ENCODE measurements at places on chromosomes 5 and 9.

GRCh38 chr9:70607926-70608325, 193.5 kb upstream of the KLF9 start:
- DNase-seq = no peak

- no peak for DNase-seq
These were observed 707 bp upstream of the RIMOC1 start for GRCh38 chr5:41903382-41903891.

GRCh38 chr5:135877570-135878155, 18.0 kb downstream of the IL9 start:
- DNase-seq = no peak

DNA sequence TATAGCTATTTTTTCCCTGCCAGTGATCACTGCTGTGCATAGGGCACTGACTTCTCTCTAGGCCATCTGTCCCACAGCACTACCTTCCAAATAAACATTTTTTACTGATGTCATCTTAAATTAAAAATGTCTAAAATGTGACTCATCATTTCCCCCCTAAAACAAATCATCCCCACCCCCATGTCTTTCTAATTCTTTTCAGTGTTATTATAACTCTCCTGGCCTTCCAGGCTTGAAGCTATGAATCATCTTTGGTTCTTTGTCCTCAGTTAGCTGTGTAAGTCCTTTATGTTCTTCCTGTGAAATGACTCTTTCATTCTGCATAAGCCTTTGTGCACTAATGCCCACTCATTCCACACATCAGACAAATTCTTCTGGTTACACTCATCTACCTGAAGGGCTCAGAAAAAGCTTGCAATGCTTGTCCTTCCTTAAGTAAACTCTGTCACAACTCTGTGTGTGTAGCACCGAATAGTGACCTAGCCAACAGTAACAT, 78.1 kb downstream of the CFAP95 start:
- DNase-seq = no peak

GRCh38 chr9:129027224-129027684, 877 bp downstream of the SH3GLB2 start:
- no peak for DNase-seq

- DNase-seq = no peak
These were observed 77.4 kb downstream of the SLIT3 start for GRCh38 chr5:169223595-169223953.

- DNase-seq = no peak
These were observed 42.8 kb downstream of the RASGEF1C start for GRCh38 chr5:180166176-180166575.

DNA sequence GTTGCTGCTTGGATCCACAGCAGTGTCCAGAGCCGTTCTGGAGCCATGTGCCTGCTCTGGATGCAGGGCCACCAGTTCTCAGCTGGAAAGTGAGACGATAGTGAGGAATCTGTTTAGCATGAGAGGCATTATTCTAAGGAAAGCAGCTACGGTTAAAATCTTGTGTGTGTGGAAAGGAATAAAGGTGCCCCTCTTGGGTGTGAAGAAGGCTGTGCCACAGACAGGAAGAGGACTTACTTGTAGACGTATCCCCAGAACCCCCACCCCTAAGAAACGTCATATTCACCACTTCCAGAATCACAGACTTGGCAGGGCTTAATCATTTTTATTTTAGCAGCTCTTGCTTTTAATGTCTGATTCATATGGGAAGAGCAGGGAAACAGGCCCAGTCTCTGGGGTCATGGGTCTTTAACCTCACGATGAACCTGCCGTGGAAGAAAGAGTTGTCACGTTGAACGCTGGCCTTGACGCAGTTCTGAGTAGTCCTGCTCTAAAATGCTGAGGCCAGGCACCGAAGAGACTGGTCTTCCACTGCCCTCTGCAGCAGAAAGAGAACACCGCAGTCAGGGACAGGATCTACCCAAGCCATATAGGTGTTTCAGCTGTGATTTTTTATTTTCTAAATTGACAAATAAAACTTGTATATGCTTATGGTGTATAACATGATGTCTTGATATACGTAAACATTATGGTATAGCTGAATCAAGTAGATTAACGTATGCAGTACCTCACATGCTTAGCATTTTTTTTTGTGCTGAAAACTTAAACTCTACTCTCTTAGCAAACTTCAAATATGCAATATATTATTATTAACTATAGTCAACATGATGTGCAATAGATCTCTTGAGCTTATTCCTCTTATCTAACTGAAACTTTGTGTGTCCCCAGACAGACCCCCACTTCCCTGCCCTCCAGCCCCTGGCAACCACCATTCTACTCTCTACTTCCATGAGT, 38.8 kb downstream of the CARTPT start:
- peak; percentile 66 for DNase-seq

- DNase-seq = no peak
These were observed 622.3 kb downstream of the MTRR start for GRCh38 chr5:8491254-8491653.

DNA sequence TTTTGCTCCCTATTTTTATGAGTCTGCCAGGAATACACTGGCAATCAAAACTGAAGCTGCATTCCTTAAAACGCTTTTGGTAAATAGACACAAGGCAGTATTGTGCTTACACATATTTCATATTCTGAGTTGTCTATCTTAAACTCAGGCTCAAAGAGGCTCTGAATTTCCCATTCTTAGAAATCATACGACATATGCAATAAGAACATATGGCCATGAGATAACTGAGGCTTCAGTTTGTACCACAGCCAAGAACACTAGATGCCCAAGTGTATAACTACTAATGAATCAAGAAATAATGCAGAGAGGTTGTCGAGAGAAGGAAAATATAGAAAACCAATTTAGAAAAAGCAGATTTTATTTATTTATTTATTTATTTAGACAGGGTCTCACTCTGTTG, 357.4 kb downstream of the NDUFS4 start:
- no peak for DNase-seq

- DNase-seq = peak; percentile 77
These were observed 19.6 kb upstream of the TMEM252 start for GRCh38 chr9:68560071-68560844.

GRCh38 chr9:16499892-16500291, 370.6 kb downstream of the BNC2 start:
- no peak for DNase-seq

GRCh38 chr9:5869315-5870019, 21.2 kb upstream of the MLANA start:
- no peak for DNase-seq

GRCh38 chr9:16075696-16076095, 522.9 kb downstream of the CCDC171 start:
- no peak for DNase-seq

DNA sequence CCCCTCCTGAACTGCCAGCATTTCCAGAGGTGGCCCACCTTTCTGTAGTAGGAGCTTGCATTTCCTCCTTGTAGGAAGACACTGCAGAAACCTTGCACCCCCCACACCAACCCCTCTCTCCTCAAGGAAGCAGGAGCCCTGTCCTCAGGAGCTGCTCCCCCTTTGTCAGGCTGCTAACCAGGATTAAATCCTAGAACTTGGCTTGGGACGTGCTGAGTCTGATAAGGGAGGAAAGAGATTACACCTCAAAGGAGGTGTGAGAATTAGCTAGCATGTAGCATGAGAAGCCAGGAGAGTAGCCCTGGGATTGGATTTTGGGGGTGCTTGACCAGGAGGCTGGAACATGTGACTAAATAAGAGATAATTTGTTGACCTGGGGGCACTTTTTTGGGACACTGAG, 119.8 kb upstream of the ALDH1B1 start:
- DNase-seq = no peak

DNA sequence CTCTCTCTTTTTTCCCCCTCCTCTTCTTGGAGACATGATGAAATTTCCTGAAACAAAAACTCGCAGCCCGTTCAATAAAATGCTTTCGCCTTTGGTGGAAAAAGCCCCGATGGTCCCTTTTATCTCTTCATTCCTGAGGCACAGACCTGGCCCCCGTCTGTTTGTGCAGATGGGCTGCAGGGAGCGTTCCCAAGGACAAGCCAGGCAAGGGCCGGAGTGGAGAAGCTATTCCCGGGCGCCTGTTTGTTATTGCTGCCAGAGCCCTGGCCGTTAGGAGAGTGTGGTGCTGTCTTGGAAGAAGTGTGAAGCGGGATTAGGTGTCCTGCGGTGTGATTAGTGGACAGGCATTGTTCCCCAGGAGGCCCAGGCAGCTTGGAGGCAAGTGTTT, 71.9 kb downstream of the SMIM23 start:
- DNase-seq = no peak

DNA sequence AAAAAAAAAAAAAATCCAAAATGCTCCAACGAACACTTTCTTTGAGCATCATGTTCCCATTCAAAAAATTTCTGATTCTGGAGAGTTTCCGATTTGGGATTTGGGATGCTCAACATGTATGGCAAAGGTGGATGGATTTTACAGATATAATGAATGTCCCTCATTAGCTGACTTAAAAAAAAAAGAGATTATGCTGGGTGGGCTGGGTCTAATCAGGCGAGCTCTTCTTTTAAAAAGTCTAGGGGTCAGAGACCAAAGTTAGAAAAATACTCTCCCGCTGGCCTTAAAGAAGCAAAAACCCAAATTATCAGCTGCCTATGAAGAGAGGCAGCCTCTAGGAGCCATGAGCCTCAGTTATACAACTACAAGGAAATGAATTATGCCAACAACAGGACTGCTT, 15.2 kb upstream of the CTNNAL1 start:
- DNase-seq = no peak

DNA sequence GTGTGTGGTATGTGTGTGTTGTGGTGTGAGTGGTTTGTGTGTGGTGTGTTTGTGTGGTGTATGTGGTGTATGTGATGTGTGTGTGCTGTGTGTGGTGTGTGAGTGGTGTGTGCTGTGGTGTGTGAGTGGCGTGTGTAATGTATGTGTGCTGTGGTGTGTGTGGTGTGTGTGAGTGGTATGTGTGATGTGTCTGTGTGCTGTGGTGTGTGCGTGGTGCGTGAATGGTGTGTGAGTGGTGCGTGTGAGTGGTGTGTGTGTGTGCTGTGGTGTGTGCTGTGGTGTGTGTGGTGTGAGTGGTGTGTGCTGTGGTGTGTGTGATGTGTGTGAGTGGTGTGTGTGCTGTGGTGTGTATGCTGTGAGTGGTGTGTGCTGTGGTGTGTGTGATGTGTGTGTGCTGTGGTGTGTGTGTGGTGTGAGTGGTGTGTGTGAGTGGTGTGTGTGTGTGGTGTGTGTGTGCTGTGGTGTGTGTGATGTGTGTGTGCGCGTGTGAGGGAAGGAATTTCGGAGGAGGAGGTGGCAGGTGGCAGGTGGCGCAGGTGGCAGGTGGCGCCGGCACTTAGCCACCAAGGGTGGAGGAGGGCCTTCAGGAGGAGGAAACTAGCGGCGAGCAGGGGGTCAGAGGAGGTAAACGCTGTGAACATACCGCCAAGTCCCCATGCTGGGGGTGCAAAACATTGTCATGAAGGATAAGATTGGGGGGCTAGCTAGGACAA, 191.8 kb downstream of the MELK start:
- no peak for DNase-seq

GRCh38 chr5:65142511-65143011, 339.2 kb downstream of the ADAMTS6 start:
- no peak for DNase-seq

DNA sequence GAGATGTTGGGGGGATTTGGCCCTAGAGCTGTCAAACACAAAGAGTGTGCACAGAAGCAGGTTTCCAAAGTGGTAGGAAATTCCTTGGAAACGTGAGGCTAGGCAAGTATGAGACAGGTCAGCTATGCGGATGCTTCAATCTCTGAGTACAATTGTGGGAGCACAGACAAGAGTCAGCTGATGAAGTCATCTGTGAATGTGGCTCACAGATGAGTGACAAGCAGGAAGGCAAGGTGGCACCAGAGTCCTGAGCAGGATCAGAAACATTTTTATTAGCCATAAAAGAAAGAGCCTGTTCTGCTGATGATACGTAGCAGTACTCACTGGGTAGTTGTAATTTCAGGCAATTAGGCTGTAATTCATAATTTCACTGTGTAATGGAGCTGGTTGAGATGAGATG, 117.0 kb downstream of the DCP2 start:
- DNase-seq = no peak

DNA sequence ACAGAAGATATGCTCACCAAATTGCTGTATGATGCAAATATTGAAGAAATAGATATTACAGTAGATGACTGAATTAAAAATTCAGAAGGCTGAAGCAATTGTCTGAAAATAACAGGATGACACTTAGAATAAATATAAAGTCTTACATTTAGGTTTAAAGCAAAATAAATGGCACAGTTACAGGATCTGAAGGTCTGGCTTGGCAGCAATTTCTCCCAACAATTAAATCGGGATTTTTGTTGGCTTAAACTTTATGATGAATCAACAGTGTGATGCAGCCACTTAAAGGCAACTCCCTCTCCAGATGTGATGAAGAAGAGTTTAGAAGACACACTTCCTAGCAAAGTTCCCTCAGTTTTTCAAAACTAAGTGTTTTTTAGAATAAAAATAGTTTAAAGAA, 80.5 kb downstream of the NREP start:
- no peak for DNase-seq

DNA sequence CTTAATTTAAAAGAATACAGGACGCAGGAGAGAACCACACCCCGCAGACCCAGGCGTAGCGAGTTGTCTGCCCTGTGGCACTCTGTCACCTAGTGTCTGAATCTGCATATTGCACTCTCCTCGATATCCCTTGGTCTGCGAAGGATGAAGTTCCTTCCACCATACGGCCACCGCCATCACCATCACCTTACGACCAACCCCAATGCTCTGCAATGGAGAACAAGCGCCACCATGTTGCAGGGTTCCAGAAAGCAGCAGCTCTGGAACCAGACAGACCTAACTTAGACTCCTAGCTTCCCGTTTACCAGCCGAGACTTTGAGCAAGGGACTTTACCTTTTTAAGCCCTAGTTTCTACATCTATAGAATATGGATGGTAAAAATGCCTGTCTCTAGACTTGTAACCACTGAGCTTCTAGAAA, 77.4 kb upstream of the DMRT1 start:
- DNase-seq = no peak

GRCh38 chr5:135482381-135482933, 30.3 kb upstream of the TIFAB start:
- no peak for DNase-seq

GRCh38 chr5:35819026-35819425, 37.7 kb upstream of the IL7R start:
- no peak for DNase-seq

DNA sequence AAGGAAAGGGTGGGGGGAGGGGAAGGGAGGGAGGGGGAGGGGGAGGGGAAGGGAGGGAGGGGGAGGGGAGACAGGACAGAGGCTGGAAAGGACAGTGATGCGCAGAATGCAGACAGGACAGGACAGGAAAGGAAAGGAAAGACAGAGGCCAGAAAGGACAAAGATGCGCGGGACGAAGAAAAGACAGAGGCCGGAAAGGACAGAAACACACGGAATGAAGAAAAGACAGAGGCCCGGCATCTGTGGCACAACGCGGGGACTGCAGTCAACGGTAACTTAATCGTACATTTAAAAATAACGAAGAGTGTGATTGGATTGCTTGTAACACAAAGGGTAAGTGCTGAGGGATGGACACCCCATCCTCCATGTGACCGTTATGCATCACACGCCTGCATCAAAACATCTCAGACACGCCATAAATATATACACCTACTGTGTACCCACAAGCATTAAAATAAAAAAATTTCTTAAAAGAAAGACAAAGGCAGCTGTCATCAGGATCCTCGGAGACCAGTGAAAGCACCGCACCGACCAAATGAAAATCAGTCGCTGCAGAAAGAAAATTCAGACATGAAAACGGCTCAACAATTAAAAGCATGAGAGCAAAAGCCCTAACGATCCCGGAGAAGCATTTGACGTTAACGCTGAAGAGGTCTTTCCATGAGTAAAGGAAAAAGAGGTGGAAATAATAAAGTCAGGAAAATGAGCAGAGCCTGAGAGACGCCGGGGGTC, 52.9 kb upstream of the EXOC3 start:
- DNase-seq = peak; percentile 50

Data from activated CD8-positive, alpha-beta memory T cell treated with anti-CD3 and anti-CD28 coated beads for 24 hours (primary cell).